ENCODE measurements at places on chromosomes 6 and 20.

DNA sequence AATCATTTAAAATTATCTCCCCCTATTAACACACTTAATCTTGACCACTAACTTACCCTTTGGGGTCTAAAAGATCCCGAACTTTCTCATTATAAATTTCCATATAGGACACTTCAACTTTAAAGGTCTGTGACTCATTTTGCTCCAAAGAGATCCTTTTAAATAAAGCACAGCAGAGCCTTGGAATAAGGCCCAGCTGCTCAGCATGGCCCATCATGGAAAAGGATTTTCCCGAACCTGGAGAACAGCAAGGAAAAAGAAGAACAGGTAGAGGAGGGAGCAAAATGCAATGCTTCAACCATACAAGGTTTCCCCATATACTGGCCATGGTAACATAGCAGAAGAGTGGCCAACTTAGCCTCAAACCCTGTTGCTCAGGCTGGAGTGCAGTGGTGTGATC is 132.1 kb downstream of the KIF13A start:
- DNase-seq = no peak

- DNase-seq = peak; percentile 28
Measured at GRCh38 chr6:95091823-95092436, 485.4 kb upstream of the MANEA start.

DNA sequence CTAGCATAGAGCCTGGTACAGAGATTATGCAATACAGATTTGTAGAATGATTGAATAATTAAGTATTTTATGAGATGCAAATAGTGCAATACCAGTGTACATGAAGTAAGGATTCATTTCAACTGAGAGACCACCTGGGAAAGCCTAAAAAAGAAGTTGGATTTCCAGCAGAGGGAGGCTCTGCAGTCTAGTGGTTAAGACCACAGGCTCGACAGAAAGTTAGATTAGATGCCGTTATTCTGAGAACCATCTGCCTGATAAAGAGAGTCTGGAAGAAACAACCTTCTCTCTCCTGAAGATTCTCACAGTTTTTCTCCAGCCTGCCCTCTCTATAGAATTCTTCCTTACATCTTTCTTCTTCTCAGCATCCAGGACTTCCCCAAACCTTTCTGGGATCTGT is 13.6 kb upstream of the TNFRSF21 start:
- DNase-seq = no peak

- no peak for DNase-seq
Measured at GRCh38 chr6:39292637-39293036, 21.6 kb downstream of the KCNK17 start.

- no peak for DNase-seq
Measured at GRCh38 chr6:100730001-100730980, 150.8 kb downstream of the ASCC3 start.

GRCh38 chr6:46051962-46052361 is 36.3 kb upstream of the CLIC5 start:
- DNase-seq = peak; percentile 18

GRCh38 chr6:135828021-135828420 is 23.5 kb upstream of the PDE7B start:
- DNase-seq = no peak

DNA sequence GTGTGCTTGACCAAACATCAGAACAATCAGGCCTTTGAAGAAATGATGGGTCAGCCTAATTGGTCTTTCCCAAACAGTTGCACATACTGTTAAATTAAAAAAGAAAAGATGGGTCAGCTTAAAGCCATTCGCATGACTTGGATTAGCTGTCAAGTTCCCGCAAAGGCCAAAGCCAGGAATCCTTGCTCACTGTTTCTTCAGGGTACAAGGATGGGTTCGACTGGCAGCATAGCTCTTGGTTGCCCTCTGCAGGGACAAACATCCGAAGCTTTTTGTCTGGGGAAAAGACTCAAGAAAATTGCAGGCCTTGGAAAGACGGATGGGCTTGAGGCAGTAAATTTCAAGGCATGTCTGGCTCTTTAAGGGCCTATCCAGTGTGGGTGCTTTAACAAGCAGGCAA is 168.0 kb downstream of the HDGFL1 start:
- DNase-seq = peak; percentile 43

GRCh38 chr6:17831135-17831534 is 124.4 kb upstream of the NUP153 start:
- DNase-seq = peak; percentile 78

- no peak for DNase-seq
Measured at GRCh38 chr6:56866917-56867522, 87.9 kb upstream of the BEND6 start.

DNA sequence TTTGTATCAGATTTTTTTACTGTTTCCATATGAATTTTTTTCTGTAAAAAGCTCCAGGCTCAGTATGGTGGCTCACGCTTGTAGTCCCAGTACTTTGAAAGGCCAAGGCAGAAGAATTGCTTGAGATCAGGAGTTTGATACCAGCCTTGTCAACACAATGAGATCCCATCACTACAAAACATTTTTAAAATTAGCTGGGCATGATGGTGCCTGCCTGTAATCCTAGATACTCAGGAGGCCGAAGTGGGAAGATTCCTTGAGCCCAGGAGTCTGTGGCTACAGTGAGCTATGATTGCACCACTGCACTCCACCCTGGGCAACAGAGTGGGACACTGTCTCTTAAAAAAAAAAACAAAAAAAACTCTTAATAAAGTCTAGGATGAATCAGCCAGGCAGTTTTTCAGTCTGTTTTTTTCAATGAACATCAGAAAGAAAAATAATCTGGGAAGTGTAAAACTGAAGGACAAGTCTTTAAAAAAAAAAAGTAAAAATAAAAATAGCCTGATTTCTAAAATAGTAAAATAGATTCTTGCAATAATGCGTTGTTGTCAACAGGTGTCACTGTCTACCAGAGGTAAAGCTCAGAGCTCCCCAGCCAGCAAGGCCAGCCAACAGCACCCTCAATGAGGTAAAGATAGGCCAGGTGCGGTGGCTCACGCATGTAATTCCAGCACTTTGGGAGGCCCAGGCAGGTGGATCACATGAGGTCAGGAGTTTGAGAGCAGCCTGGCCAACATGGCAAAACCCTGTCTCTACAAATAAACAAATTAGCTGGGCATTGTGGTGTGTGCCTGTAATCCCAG is 9.3 kb upstream of the ATG5 start:
- peak; percentile 15 for DNase-seq

DNA sequence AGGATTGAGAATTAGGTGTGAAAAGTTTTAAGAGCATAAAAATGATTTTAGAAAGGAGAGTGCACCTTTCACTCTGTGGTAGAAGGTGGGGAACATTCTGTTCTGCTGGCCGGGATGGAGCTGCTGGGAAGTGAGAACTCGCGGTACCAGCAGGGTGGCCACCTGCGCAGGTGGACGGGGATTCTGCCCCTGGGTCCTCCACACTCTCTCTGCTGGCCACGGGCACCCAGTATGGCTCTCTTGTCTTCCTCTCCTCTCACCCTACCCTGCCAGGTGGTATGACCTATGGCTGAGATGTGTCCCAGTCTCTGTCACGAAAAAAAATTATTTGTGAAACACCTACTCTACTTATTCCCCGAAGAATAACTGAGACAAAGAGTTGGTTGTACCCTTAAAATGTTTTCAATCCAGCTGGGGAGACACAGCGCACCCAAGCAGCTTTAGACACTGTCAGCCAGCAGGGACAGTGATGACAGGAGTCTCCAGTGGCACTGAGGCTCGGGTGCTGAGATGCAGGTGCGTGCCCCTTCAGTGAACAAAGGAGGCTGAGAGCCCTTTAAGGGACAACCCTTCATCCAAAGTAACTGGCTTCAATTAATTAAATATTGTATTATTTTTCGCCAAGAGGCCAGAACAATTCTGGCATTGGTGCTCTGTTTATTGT is 195.4 kb downstream of the TBXT start:
- DNase-seq = no peak

GRCh38 chr6:12262236-12263061 is 27.7 kb upstream of the EDN1 start:
- no peak for DNase-seq

DNA sequence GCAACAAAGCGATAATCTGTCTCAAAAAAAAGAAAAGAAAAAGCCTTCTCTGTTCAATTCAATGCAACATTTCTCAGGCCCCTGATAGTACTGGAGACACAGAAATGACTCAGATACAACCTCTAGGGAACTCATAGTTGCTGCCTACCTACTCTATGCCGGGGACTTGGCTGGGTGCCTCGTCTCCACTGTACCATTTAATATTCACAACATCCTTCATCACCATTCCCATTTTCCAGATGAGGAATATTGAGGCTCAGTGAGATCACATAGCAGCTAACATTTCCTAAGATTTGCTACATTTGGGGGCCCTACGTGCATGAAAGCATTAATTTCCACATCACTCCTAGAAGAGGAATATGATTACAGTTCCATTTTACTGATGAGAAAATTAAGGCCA is 7.5 kb downstream of the NOL4L start:
- DNase-seq = no peak

- DNase-seq = no peak
Measured at GRCh38 chr6:80339421-80339820, 232.9 kb downstream of the BCKDHB start.

DNA sequence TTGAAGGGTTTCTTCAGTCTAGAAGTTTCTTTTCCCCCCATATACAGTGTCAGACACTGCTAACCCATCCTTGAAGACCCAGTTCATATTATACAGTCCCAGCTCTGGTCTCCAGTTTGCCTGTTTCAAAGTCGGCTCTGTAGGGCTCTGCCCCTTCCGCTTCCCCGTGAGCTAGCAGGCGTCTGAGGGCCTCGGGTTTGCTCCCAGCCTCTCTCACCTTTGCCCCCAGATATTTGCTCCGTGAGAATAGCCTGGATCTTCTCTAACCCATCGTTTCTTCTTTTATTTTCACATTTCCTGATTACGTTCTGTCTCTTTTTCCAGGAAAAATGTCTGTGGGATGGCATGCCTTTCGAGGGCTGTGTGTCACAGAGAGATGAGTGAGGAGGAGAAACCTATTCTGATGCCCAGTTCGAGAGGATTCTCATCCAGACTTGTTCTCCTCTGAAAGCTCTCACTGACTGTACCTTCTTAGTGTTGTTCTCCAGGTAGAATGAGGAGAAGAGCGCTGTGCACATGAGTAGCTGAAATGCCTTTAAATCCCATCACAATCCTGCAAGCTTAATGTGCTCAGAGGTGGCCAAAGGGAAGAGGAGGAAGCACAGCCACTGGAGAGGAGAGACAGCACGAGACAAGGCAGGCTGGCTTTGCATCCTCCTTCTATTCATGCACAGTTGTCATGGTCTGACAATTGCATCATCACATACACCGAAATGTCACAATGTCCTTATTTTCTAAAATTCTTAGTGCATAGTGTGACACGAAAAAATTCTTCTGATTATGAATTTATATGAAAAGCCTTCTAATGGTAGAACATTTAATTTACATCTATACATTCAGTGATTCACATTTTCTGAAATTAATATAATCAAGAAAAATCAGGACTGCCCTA is 171.1 kb downstream of the FOXA2 start:
- DNase-seq = no peak

DNA sequence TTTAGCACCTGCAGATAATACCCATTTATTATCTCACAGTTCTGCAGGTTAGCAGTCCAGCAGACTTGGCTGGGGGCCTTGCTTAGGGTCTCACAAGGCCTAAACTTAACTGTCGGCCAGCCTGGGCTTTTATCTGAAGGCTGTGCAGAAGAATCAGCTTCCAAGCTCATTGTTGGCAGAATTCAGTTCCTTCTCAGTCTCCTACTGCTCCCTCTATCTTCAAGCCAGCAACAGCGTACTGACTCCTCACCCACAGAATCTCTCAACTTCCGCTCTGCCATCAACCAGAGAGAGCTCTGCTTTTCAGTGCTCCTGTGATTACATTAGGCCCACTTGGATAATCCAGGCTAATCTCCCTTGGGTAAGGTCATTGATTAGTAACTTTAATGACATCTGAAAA is 30.2 kb upstream of the NHSL1 start:
- no peak for DNase-seq

DNA sequence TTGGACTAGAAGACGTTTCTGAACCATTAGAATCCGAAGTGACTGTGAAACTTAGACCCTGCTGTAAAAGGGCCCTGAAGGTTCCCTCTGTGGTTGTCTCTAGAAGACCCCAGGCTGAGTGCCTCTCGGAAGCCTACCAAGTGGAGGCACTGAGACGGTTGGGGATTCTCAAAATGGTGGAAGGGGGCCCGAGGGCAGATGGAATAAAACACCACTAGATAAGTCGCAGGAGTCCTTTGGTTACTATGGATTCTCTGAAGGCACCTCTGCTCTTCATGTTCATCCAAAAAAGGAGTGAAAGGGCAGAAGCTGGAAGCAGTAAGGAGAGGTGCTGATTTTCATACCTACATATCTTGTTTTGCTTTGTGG is 4.0 kb upstream of the TFAP2D start:
- no peak for DNase-seq

DNA sequence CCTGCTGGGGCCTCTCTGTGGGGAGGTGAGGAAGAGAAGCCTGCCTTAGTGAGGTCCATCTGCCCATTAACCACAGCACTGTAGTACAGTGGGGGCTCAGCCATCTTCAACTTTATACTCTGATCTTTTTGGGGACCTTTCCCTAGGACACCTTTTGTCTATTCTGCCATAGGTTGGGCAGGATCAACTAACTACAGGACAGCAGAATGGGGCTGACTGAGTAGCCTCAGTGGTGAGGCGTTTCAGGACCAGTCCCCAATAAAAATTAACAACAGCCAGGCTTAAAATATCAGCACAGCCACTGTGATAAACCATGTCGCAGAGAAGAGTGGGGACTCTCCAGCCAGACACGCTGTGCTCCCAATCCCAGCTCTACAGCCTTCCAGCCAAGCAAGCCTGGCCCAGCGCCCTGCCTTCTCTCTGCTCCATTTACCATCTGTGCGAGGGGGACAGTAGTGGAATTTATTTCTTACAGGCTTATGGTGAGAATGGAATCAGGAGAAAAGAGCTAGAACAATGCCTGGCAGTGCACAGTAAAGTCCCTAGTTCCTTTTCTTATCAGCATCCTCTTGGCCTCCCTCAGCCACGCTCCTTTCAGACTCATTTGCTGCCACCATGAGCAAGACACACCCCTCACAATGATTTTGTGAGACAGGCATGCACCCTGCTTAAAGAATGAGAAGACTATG is 75.5 kb downstream of the SLC22A23 start:
- no peak for DNase-seq

GRCh38 chr6:65052626-65053025 is 654.4 kb downstream of the EYS start:
- no peak for DNase-seq

DNA sequence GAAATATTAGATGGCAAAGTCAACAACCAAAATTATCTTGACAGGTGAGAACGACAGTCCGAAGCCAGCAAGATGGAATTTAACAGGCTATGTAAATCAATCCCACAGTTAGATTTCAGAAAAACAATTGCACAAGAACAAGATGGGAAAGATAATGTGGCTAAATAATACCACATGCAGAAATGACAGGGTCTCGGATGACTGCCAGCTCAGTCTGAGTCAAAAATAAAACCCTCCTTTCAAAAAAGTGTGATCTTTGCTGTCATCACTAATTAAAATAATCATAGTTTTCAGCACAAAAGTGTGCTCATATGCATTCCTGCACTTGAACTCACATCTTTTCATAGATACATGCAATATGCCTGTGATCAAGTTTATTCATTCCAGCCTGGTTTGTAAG is 25.9 kb downstream of the FOXQ1 start:
- DNase-seq = no peak
